ENCODE measurements at places on chromosomes 2 and 18.

DNA sequence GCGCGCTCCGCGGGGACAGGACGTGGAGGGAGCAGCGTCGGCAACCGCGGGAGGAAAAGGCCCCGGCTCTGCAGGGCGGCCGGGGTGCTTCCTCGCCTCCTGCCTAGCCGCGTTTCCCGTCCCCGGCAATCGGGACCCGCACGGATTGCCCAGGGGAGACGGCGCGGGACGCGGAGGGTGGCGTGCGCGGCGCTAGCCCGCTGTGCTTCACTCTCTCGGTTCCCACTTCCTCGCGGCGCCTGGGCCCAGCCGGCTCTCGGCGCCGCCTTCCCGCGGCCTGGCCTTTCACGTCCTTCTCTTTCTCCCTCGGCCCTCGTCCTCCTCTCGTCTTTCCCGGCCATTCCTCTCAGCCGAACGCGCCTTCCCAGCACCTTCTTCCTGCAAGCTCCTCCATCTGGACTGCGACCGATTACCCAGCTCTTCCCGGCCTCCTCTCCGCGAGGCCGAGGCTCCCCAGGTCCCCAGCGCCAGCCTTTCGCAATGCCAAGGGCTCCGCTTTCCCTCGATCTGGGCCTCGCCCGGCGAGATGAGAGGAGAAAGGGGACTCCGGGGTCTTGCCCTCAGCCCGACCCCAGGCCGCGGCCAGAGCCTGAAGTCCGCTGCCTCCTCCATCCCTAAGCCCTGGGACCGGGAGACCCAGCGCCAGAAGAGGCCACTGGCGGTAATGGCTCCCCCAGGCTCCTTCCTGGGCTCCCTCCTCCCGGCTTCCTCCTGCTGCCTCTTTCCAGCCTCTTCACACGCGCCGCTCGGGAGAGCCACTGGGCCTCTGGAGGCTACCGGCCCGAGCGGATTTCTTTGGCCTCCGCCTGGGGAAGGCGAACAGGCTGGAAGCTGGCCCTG is 34.3 kb upstream of the ATP6V1B1 start:
- peak; percentile 35 for DNase-seq

GRCh38 chr2:107305966-107306365 is 420.0 kb upstream of the ST6GAL2 start:
- DNase-seq: no peak

DNA sequence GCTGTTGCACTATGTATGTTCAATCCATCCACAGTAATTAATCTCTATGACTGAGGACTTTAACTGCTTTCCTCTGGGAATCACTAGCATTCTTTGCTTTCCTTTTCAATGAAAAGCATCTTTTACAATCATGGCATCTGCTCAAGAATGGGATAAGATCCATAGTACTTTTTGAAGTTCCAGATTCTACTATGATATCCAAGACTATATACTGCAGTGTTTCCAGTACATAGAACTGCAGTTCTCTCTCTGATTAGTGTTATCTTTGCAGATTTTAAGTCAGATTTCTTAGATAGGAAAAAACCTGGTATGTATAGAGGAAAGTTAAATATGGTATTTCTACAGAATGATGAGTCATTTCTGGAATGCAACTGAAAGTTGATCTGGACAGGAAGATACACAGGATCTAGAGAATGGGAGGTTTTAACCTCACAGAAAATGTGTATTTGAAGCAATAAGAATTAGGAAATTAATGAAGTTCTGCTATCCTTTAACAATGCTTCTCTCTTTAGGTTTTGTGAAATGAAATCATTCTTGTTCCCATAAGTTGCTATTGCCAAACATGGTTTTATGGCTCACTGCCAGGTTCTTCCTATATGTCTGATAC is 670.7 kb downstream of the ERBB4 start:
- peak; percentile 71 for DNase-seq

DNA sequence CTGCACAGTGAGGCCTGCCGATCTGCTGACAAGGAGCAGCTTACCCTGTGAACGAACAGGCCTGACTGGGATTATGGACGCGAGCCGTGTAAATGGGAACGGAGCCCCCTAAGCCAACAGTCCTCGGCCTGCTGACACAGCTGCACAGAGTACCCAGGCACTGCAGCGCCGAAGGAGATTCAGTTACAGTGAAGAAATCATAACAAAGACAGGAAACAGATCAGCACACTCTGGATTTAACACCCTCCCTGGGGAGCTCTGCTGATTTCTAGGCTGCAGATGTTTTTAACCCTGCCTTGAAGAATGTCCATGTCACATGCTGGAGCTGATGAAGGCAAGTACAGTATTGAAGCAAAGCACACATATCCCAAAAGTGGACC is 43.4 kb downstream of the COLEC12 start:
- peak; percentile 92 for DNase-seq

DNA sequence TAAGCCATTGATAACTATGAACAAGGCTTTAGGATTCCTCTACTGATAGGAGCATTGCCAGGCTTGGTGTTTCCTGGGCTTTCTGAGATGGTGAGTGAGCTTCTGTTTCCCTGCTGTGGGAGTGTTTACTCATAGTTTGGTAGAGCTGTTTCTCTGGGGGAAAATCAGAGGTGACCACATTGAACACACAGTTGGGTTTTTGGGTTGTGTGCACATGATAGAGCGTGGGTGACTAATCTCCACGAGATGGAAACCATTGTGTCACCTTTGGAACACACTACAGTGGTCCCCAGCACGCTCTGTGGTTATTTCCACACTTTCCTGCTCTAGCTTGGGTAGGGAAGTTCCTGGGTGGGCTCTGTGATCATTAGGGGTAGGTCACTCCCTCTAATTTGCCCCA is 5.4 kb downstream of the IL1R1 start:
- no peak for DNase-seq

GRCh38 chr18:23634692-23635091 is 28.0 kb downstream of the ANKRD29 start:
- no peak for DNase-seq

- DNase-seq: peak; percentile 38
Observed at GRCh38 chr2:69554981-69555380, 88.6 kb downstream of the AAK1 start.

- DNase-seq: peak; percentile 34
Observed at GRCh38 chr2:173644146-173644545, 289.5 kb downstream of the CDCA7 start.

- peak; percentile 43 for DNase-seq
Observed at GRCh38 chr18:11887328-11888128, 20.6 kb downstream of the MPPE1 start.

DNA sequence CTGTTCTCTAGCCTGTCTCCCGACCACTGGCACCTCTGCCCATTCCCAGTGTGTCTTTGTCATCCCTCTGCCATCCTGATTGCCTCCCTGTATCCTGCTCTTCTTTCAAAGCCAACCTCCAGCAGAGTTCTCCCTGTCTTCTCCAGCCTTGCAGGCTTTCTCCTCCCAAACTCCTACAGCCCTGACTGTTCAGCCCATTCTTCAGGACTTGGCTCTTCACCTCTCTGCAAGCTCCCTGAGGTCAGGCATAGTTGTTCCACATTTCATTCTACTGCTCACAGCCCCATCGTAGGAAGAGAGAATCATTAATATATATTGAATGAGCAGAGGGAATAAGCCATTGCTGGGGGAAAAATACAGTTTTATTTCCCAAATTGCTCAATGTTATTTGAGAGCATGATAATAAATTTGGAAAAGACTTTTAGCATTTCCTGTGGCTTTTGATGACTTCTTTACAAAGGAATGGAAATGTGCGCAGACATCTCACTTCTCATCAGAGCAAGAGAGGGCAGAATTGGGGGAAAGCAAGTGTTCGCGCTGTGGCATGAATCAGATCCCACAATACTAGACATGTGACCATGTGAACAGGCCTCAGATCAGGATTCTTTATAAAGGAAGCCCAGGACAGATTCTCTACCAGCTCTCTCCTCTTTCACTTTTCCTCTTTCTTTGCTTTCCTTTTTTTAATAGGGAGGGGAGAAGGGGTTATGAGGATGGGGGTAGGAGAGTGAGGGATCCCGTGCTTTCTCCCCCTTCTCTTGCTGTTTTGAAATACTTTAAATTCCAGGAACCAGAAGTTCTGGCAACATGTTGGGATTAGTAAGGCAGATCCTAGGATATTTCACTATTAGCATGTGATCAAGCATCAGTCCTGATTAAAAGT is 37.4 kb downstream of the EPAS1 start:
- peak; percentile 83 for DNase-seq

DNA sequence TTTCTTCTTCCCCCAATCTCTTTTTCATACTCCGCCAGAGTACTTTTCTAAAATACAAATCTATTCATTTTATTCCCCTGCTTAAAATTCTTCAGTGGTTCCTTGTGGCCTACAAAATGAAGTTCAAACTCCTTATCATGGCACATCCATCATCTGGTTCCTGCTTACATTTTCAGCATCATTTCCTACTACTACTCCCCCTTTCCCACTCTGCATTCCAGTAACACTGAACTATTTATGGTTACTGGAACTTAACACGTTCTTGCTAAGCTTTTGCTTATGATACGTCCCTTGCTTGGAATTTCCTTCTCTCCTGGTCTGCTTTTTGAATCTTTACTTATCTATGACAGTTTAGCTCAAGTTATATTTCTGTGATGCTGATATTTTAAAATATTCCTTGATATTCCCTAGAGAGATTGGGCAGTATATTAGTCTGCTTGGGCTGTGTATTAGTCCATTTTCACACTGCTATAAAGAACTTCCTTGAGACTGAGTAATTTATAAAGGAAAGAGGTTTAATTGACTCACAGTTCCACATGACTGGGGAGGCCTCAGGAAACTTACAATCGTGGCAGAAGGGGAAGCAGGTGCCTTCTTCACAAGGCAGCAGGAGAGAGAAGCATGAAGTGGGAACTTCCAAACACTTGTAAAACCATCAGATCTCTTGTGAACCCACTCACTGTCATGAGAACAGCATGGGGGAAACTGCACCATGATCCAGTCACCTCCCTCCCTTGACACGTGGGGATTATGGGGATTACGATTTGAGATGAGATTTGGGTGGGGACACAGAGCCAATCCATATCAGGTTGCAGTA is 53.2 kb downstream of the BMPR2 start:
- peak; percentile 78 for DNase-seq

DNA sequence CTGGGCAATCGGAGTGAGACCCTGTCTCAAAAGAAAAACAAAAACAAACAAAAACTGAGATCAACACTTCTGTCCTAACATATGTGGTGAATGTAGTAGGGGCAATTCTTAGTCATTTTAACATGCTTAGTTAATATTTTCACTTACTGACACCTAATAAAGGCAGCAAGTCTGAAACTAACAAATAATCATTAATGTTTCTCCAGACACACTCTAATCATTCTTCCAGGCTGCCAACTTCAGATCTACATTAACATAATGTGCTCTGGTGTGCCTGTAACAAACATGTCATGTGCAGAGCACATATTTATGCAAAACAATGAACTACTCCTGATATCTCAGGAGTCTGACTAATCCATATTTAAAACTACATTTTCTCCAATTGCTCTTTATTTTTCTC is 6.0 kb downstream of the KRCC1 start:
- no peak for DNase-seq

DNA sequence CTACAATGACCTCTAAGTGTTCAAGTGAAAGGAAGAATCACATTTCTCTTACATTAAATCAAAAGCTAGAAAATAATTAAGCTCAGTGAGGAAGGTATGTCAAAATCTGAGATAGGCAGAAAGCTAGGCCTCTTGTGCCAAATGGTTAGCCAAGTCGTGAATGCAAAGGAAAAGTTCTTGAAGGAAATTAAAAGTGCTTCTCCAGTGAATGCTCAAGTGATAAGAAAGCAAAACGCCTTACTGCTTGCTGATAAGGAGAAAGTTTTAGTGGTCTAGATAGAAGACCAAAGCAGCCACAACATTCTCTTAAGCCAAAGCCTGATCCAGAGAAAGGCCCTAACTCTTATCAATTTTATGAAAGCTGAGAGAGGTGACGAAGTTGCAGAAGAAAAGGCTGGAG is 932.3 kb upstream of the ACVR2A start:
- peak; percentile 47 for DNase-seq

DNA sequence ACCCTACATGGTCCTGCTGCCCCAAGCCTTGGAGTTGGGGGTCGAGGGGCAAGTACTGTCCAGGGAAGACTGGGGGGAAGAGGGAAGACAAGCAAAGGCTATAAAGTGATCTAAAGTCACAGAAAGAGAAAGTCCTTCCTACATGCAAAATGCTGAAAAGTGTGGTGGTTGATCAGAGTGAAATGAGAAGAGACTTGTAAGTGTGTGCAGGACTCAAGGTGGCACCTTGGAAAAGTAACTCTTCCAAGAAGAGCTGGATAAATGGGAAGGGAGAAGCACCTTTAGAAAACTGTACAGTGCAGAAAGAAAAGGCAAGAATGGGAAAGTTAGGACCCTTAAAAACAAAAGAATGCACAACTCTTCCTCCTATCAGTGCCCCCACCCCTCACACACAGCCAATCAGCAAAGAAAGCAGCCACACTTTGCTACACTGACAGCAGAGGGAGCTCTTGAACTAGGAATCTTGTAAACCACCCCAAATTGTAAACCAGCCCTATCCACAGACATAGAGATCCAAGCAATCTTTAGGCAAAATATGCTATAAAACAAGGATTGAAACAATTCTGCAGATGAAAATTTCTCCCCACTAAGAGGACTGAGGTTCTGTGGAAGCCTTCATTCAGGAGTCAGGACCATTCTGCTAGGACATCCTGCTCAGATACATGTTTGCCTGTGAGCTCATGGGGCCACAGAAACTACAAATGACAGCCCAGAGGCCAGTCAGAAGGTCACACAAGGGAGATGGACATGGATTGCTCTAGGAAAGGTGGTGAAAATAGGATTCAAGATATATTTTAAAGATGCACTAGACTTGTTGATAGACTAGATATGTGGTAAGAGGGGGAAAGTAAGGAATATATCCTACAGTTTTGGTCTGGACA is 146.4 kb downstream of the FTCDNL1 start:
- DNase-seq: no peak

GRCh38 chr18:32271672-32272208 is 81.9 kb downstream of the MEP1B start:
- peak; percentile 35 for DNase-seq

DNA sequence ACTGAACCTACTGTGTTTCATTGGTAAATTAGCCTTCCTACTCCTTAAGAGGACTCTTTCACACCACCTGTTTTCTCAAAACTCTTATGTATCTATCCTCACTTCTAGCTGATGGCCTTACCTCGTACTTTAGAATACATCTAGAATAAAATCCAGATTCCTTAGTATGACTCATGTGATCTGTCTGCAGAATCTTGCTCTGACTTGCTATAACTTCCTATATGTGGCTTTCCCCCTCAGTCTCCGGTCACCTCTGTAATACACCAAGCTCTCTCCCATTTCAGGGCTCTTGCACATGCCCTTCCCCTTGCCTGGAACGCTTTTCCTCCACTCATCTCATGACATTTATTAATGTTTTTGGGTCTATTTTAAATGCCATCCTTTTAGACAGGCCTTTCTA is 95.6 kb upstream of the LHCGR start:
- no peak for DNase-seq

Measured in umbilical cord (tissue), 2 donors.